ENCODE measurements at places on chromosomes 7 and 10.
A peak's percentile ranks its signal among the peaks of the same experiment; 100 is the strongest.

DNA sequence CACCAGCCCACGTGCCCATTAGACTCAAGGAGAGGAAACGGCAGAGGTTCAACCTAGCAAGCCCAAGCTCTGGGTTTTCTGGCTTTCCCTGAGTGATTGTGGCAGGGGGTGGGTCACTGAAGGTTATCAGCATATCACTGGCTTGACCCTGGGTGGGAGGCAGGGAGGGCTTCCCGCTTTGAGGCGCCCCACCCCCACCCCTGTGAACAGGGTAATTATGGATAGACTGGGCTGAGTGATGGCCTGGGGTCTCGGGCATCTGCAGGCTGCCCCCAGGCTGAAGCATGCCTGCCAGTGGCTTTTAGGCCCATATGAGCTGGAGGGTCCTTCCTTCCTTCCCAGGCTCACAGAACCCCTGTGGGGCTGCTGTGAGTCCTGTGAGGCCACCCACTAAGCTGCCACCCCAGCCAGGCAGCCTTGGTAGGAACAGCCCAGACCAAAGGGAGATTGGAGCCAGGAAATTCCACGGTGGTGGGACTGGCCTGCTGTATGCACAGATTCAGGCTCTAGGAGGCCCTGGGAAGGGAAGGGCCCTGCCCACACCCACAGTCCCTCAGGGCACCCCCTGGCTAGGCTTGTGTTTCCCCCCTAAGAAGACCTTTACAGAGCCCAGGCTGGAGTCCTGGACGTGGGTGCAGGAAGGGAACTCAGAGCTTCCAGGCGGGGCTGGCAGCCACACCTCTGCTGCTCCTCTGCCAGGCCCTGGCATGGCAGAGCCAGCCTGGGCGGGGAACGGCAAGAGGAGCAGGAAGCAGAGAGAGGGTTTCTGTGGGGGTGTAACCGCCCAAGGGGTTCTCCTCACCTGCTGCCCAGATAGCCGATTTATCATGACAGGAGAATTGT lies 33.1 kb downstream of the GPRIN2 start:
- DNase-seq = peak; percentile 57

DNA sequence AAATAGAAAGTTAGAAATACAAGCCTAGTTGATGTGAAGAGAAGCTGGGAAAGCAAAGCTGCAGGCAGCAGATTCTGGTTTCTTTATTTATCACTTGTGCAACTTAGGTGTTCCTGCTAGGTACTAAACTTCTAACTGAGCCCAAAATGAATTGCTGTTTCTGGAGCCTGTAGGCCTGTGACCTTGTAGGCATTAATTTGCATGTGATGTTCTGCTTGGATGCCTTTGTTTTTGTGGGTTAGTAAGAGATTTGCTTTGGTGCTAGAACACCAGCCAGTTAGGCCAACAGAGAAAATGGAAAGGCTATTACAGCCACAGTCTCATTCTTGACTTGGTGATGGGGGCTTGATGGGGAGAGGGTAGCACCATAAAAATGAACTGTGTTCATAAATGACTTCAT lies 370.7 kb downstream of the PPP1R3A start:
- DNase-seq = no peak

GRCh38 chr10:28295336-28295735 lies 7.5 kb downstream of the MPP7 start:
- DNase-seq = no peak

- DNase-seq = no peak
These were observed 82.3 kb downstream of the HTR7 start for GRCh38 chr10:90775351-90776028.

GRCh38 chr10:4984971-4985594 lies 18.6 kb downstream of the AKR1C2 start:
- DNase-seq = no peak

GRCh38 chr7:143485094-143485493 lies 7.4 kb downstream of the TAS2R41 start:
- DNase-seq = no peak

- DNase-seq = no peak
These were observed 1074.1 kb upstream of the AUTS2 start for GRCh38 chr7:68524126-68524525.

DNA sequence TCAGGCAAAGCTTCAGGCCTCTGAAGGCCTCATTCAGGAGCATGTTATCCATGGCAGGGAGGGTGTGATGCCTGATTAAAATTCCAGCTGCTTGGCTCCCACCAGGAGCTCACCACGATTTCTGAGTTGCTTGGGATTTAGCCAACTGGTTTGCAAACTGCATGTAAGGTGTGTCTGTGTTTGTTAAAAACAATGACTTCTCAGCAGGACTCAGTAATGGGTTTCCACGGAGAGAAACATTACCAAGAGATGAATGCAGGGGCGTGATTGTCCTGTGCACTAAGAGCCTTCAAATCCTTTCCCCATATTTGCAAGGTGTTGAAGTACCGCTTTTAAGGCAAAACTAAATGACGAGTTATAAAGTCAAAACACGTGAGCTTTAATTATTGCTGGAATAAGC lies 88.8 kb upstream of the BTBD16 start:
- no peak for DNase-seq

DNA sequence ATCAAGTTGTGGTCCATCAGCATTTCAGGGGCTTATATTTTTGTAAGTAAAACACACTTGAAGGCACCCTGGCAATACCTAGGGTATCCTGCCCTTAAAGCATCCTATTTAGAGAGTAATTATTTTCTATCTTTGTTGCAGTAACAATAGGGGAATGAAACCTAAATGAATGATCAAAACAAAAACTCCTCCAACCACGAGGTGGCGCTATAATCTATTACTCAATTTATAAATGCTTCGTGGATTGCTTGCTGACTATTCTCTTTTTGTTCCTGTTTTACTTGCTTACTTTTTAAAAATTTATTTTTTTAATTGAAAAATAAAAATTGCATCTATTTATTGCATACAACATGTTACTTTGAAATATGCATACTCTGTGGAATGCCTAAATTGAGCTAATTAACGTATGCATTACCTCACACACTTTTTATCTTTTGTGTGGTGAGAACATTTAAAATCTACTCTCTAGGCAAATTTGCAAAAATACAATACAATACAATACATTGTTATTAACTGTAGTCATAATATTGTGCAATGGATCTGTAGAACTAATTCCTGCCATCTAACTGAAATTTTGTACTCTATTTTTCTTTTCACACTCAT lies 147.7 kb upstream of the BMPER start:
- DNase-seq = no peak

- DNase-seq = no peak
These were observed 101.5 kb upstream of the DIP2C start for GRCh38 chr10:790821-791551.

- DNase-seq = peak; percentile 87
These were observed 274.9 kb upstream of the GALNT17 start for GRCh38 chr7:70856901-70857630.

DNA sequence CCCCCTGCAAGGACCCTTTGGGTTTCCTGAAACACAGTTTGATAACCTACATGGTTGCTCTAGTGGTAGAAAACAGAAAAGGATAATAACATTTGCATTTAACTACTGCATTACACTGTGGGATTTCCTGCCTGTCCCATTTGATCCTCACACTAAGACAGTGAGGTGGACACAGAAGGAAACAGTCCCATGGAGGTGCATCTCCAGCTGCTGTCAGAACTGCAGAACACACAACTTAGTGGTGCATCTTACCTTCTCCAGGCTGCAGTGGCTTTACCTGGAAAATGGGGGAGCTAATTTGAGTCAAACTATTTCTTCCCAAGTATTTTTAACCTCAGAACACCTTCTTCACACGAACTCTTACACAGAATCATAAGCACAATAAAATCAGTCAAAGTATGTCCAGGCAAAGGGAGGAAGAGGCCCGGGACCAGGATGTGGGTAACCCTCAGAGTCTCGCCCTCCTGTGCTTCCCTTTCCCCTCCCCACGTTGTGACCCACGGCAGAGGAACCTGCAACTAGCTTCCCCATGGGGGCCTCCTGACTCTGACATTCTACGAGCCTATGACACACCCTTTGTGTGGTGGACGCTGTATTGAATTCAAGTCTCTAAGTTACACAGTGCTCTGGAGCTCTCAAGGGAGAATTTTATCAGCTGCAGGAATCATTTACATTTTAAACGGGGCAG lies 33.7 kb downstream of the SCRN1 start:
- DNase-seq = no peak
